Activated CD8-positive, alpha-beta memory T cell treated with anti-CD3 and anti-CD28 coated beads for 24 hours (primary cell): ENCODE measurements at places on chromosomes 3 and 15.

- DNase-seq: no peak
Observed at GRCh38 chr3:44721231-44722102, 8.0 kb upstream of the ZNF501 start.

- no peak for DNase-seq
Observed at GRCh38 chr3:124760601-124761000, 30.3 kb downstream of the UMPS start.

DNA sequence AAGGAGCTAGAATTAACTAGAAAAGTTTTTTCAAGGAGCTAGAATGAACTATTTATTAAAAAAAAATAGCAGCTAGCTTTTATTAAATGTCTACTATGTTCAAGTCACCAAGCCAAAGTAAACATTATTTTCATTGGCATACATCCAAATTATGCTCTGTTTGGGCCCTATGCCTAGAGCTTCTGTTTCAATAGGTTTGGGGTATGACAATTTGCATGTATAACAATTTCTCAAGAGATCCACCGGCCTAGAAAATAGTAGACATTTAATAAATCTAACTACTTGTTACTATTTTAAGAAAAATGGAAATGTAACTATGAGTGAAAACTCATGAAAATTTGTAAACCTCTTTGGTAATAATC, 8.0 kb downstream of the GABRR3 start:
- DNase-seq: no peak

GRCh38 chr3:108090049-108090700, 656 bp downstream of the CD47 start:
- peak; percentile 88 for DNase-seq

DNA sequence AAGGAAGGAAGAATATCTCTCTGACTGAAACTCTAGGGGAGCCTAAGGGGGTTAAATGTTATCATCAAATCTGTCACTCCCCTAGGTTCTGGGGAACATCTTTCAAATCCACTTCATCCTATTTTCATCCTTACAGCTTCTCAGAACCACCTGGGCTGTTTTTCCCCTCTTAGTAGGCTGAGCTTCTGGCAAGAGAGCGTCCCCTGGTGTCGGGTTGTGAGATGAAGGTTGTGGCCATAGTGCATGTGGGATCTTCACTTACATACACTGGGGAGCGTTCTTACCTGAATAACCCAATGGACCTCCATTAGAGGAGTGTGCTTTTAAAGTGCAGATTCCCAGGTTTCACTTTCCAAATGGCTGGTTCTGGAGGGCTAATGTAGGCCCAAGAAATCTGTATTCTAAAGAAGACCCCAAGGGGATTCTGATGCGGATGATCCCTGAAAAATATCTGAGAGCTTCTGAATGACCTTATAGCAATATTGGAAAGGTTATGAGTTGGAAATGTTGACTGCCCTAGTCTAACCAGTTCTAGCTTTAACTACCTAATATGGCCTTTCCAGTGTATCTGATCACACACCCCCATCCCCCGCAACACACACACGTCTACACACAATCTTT, 663.7 kb downstream of the AGBL1 start:
- peak; percentile 82 for DNase-seq

DNA sequence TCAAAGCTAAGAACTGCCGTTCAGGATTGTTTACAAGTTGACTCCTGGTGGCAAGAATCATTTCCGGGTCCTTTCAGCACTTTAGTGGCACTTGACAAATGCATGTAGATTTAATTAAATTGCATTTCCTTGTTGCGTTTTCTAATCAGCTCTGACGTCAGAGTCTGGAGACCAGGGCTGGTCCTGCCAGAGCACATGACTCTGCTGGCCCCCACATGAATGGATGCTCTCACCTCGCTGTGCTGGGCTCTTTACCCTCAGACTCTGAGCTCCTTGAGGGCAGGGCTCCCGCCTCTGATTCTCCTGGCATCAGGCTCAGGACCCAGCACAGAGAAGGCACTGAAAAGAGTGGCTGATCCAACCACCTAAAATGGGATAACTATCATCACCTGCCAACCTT, 69.4 kb downstream of the FEM1B start:
- no peak for DNase-seq

DNA sequence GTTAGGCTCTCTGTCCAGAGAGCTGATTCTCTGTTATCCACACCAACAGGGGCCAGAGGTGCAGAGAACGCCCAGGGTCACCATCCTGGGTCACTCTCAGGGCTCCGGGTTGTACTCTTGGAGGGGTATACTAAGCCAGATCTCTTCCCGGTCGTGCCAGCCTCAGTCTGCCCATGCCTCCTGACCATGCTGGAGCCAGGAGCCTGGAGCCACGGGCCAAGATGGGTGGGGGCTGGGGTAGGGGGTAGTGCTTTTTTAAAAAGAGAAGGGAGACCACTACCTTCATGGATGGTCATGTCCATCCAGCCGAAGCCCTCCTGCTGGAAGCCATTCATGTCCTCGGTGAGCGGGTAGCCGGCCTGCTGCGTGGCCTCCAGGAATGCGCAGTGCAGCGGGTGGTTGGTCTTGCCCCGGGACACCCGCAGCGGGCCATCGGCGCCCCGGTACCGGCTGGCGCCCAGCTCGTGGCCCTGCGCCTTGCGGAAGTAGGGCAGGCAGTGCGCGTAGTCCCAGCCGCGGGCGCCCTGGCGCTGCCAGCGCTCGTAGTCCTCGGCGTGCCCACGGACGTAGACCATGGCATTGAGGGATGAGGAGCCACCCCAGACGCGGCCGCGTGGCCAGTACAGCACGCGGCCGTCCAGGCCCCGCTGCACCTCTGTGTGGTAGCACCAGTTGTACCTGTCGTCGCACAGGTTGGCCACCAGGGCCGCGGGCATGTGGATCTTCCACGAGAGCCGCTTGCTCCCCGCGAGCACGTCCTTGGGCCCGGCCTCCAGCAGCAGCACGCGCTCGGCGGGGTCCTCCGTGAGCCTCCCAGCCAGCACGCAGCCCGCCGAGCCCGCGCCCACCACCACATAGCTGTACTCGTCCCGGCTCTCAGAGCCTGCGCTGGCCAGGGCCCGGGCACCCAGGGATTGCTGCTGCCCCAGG, 22.9 kb downstream of the CHDH start:
- DNase-seq: no peak

- no peak for DNase-seq
Observed at GRCh38 chr3:193742628-193743027, 149.6 kb downstream of the OPA1 start.

GRCh38 chr3:13500133-13500885, 20.2 kb downstream of the HDAC11 start:
- DNase-seq: no peak

- no peak for DNase-seq
Observed at GRCh38 chr3:105414841-105415240, 48.1 kb downstream of the ALCAM start.

DNA sequence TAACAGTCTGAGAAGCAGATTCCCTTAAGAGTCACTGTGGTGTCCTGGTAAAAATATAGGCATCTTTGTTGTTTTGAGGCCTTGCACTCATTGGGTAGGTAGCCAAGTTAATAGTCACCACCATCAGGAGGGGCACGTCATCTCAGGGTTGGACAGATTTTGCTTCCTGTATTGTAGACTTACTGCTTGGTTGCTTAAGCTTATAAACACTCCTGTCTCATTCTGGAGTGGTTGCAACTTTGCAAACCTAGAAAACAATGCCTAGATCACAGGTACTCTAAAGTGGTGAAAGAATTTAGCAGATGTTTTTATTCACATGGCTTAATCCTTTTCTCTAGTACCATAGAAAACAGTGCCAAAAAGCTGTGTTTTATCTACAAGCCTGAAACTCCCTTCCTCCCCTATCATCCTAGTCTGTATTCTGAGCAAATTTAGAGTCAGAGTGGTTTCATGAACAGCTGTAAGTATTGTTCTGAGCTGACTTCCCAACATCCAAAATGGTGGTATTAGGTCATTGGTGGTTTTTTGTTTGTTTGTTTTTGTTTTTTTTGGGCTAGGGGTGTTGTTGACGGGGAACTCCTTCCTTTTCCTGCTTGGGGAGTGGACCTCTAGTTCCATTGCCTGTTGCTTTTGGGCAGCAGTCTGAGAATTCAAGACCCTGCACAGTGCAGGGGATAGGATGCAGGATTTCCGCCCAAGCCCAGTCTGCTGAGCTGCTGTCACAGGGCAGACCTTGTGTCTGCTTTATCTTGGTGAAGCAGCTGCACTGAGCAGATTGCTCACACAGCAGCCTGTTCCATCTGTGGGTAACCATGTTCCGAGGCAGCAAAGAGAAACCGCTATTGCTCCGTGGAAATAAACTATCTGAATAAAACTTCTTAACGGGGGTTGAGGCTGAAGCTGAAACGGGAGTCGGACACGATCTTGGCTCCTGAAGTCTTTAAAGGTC, 202.0 kb downstream of the AKAP13 start:
- peak; percentile 77 for DNase-seq

GRCh38 chr3:27715454-27715806, 6.7 kb downstream of the EOMES start:
- DNase-seq: no peak

- DNase-seq: no peak
Observed at GRCh38 chr3:161600173-161600572, 103.6 kb downstream of the OTOL1 start.

DNA sequence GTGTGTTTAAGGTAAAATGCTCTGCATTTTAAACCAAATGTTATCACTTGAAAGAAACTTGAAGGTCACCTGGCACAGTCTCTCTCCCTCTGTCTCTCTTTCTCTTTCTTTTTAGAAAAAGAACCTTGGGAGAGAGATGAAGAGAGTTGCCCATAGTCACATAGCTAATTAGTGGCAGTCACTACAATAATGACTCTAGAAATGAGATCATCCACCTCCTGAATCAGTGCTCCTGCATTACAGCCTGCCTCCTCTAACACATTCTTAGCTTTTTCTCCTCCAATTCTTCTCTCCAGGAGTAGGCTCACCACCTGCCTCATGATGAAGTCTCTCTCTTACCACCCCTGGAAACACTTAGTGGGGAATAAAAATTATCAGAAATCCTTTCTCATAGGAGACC, 2.5 kb downstream of the MYH15 start:
- no peak for DNase-seq

- DNase-seq: no peak
Observed at GRCh38 chr3:43858294-43858701, 167.6 kb downstream of the ABHD5 start.

- no peak for DNase-seq
Observed at GRCh38 chr15:54707805-54708752, 488.7 kb downstream of the RSL24D1 start.

- DNase-seq: no peak
Observed at GRCh38 chr15:39936187-39936586, 2.3 kb downstream of the EIF2AK4 start.

DNA sequence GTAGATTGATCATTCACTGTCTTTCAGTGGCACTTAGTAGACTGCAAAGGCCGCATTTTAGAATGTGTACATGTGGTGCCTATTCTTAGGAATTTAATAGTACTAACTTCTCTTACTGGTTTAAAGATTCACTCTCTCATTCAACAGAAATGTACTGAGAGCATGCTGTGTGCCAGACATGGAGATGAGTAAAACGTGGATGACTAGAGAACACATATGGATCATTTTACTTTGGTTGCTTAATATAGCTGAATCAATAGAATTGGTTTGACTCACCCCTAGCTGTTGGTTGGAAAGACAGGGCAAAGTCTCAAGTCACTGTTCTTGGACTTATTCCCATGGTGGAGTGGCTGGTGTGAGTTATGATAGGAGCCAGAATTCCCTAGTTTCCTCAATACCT, 109.1 kb upstream of the TNFAIP8L3 start:
- DNase-seq: no peak

GRCh38 chr3:141448606-141449220, 38.1 kb upstream of the RASA2 start:
- no peak for DNase-seq

- DNase-seq: no peak
Observed at GRCh38 chr3:76383781-76384180, 598.4 kb upstream of the ZNF717 start.

DNA sequence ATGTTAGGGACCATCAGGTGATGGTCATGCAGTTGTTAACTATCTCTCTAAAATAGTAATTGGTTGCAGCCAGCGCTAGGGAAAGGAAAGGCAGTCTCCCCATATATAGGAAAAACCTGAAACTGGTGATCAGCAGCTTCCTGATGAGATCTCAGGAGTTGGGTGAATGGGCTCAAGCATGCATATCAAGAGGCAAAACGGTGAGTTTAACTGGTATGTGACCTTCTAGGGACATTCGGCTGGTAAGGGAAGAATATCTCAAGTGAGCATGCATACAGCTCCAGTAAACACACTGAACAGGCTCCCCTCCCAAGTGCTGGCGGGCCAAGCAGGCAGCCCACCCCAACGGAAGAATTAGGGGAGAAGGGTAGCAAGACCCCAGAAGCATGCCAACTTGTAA, 49.3 kb upstream of the ROBO2 start:
- no peak for DNase-seq

DNA sequence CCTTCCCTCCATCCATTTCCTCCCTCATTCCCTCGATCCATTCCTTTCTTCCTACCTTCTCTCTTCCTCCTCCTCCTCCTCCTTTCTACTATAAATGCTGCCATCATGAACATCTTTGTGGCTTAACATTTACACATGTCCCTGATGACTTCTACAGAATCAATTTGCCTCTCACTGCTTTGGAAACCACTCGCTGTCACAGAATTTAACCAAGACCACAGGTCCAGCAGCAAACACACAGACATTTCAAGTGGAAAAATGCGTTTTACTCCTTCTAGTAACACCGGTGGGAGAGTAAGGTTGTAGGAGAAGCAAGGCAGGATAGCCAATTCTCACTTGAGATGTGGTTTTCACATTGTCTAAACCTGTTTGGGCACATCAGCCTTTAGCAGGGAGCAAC, 101.4 kb upstream of the LRIG1 start:
- DNase-seq: no peak

GRCh38 chr15:56989411-56989924, 71.0 kb downstream of the TCF12 start:
- no peak for DNase-seq

- peak; percentile 79 for DNase-seq
Observed at GRCh38 chr3:57756528-57757401, 656 bp downstream of the SLMAP start.

DNA sequence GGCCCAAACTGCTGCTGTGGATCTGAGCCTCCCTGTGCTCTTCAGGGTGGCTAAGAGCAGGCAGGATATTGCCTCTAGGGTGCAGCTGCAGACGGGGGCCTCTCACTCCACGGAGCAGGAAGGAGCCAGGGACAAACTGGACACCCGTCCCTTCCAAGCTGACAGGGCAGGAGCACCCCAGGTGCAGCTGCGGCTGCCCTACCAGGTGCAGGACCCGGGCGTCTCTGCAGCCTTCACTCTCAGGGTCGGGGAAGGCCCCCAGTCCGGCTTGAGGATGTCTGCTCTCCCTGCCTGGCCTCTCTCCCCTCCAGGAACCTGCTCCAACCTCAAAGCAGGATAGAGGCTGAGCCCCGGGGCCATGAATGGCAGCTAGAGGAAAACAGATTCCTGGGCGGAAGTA, 1554.9 kb upstream of the CADM2 start:
- DNase-seq: no peak

DNA sequence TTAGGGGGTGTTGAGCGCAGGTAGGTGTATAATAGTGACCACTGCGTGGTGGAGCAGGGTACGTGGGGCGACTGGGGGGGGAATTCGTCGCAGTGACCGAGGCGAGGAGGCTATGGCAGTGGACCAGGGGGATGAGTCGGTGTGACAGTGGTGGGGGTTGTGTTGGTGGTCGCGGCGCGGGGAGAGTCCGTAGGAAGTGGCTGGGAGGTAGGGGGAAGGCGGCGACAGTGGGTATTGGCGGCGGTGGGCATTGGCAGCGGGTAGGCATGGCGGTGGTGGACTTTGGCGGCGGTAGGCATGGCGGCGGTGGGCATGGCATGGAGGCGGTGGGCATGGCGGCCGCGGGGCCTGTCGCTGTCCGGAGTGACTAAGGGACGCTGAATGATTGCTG, 739 bp downstream of the SNRPN start:
- peak; percentile 64 for DNase-seq

- no peak for DNase-seq
Observed at GRCh38 chr3:105907777-105908176, 39.0 kb upstream of the CBLB start.
